GM18507 (cell line): ENCODE measurements at places on chromosomes 3 and 15.

DNA sequence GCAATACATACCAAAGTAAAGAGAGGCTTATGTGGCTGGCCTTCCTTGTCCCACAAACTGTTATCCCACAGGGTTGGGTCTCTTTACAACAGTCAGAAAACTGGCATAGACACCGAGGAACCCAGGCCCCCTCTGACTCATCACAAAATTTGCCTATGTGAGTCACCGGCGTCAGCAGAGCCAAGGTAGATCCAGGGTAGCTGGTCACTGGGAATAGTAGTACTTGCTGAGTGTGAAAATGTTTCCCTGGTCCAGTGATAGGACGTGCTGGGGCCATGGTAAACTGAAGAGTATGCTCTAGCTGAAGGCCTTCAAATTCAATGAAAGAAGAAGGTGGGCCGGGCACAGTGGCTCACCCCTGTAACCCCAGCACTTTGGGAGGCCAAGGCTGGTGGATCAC is 27.1 kb upstream of the SKIL start:
- no peak for DNase-seq

DNA sequence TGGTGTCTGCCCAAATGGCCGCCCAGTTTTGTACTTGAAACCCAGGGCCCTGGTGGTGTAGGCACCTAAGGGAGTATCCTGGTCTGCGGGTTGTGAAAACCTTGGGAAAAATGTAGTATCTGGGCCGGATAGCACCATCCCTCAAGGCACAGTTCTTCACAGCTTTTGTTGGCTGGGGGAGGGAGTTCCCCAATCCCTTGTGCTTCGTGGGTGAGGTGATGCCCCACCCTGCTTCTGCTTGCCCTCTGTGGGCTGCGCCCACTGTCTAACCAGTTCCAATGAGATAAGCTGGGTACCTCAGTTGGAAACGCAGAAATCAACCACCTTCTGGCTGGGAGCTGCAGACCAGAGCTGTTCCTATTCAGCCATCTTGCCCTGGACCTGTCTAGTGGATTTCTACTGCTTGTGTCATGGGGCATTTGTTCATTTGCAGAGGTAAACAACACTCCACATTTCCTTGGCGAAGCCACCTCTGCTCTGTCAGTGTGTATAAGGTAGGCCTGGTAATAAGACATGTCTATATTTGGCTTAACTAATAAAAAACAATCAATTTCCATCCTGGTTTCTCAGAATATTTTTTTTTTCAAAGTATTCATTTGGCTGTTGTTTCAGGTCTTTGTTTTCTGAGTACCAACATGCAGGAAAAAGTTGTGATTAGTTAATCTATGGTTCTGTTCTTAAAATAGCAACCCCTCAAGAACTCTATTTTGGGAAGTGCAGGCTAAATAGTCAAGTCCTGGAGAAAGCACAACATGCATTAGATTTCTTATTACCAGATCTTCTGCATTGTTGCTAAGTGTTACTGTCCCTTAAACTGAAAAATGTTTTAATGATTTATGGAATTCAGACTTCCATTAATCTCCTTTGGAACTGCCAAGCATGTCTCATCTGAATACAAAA is 304.3 kb downstream of the ZIC1 start:
- no peak for DNase-seq

- DNase-seq: no peak
These were observed 150.6 kb downstream of the DUT start for GRCh38 chr15:48481802-48482201.

- no peak for DNase-seq
These were observed 419 bp downstream of the FAM227B start for GRCh38 chr15:49620199-49620598.

GRCh38 chr3:65884071-65884470 is 154.6 kb downstream of the MAGI1 start:
- DNase-seq: no peak

DNA sequence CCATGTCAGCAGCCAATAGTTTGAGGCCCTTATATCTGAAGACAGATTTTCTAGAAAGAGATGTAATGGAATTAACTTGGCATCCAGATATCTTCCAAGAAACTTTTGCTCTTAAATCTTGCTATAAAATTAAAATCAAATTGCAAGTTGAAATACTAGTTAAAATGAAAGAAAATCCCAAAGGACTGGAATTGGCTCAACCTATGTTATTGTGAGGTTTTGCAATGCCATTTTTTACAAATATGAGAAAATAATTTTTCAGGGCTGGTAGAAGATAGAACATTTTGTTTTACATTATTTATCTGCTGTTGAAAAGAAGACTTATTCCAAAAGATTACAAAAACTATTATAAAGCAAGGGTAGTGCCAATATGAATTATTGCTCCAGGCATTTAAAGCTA is 92.2 kb upstream of the AGTR1 start:
- no peak for DNase-seq

DNA sequence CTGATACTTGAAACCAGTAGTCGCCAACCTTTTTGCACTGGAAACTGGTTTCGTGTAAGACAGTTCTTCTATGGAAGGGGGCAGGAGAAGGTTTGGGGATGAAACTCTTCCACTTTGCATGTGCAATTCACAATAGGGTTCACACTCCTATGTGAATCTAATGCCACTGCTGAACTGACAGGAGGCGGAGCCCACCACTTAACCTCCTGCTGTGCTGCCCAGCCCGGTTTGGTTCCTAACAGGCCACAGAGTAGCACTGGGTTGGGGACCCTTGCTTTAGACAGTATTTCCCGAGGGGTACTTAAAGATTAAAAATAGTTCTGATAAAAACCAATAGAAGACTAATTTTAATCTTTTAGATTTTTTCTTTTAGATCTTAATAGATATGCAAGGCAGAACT is 11.1 kb downstream of the TFG start:
- no peak for DNase-seq

GRCh38 chr3:67290438-67290837 is 292.3 kb downstream of the KBTBD8 start:
- DNase-seq: no peak

DNA sequence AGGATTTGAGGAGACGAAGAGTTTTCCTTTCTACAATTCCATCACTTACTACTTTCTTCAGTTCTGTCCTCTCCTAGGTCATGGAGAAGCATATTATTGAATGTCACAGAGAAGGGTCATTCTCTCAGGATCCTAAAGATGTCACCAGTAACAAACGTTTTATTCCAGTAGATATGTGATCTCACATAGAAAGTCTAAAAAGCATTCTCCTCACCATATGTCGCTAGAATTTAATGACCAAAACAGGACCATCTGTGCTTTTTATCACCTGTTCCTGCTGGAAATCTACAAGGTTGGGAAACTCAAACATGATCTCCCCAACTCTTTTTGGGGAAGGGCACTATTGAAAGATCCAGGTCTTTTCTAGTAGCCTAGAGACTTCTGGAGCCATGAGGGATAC is 24.0 kb upstream of the FRMD5 start:
- DNase-seq: no peak

GRCh38 chr15:38019066-38019465 is 84.6 kb downstream of the TMCO5A start:
- no peak for DNase-seq

- DNase-seq: no peak
These were observed 18.9 kb upstream of the COPG1 start for GRCh38 chr3:129230311-129231019.

DNA sequence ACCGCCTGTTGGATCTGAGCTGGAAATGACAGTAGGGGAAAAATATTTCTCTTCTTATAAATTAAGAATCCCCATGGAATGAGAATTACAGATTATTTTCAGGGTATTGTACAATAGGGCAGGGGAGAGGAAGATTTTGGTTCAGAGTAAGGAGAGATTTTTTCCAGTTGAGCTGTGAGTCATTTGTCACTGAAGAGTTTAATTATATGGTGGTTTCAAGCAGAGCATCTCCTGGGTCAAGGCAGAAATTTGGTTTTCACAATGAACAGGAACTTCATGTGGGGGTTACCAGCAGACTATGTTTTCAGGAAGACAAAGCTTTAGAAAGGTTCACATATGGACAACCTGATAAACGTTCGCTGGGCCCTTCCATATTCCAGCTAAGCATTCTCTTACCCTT is 182.8 kb upstream of the NR2E3 start:
- DNase-seq: no peak

GRCh38 chr3:129370248-129370964 is 58.0 kb downstream of the EFCAB12 start:
- no peak for DNase-seq

DNA sequence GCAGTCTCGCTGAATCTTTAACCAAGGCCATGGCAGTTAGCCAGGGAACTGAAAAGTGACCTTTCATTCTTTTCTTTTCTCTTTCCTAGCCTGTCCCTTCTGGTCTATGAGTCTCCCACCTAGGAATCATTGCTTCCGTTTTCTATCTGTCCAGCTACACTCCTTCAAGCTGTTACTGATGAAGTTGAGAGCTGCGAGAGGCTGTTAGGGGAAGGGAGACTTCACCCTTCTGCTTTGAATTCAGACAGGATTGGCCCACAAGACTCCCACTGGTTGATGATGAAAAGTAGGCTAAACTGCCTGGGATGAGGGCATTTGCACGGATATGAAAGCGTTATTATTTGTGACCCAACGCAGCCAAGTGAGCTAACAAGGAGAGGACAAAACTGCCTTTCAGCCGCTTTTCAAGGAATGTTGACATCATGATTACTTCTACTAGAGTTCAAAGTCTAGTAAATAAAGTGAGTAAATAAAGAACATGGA is 30.2 kb downstream of the EIF4E3 start:
- DNase-seq: no peak

DNA sequence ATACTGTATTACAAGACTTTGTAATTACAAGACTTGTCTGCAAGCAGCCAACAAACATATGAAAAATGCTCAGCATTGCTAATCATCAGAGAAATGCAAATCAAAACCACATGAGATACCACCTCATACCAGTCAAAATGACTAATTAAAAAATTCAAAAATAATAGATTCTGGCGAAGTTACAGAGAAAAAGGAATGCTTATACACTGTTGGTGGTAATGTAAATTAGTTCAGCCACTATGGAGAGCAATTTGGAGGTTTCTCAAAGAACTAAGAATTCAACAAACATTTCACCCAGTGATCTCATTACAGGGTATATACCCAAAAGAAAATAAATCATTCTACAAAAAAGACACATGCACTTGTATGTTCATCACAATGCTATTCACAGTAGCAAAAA is 617.5 kb upstream of the CCDC54 start:
- DNase-seq: no peak

DNA sequence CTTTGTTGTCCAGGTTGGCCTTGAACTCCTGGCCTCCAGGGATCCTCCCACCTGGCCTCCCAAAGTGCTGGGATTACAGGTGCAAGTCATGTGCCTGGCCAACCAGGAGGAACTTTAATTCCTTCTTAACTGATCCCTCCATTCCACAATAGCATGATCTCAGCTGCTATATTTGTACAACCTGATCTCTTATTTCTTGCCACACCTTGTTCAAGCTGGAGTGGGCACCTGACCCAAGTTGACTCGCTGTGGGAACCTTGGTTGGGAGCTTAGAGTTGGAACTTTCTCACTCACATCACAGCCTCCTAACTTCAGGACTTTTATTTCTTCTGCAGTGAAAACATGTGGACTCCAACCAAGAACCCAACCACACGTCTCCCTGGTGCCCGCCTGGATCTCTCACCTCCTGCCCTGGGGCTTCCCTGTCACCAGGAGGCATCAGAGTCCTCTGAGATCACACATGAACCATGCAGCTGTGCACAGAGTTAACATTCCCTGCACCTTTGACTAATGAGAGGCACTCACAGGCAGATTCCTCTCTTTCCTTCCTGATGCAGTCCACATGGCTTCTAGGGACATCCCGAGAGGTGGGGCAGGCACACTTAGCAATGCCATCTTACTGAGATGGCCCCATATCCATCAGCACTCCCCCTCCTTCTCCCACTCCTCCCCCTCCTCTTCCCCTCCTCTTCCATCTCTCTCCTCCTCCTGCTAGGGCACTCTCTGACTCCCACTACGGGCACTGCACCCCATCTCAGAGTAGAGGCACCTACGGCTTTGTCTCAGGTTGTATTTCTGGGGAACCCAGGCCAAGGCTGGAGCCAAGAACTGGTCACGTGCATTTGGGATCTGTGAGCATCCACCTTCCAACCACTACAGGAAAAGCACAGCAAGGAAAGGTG is 9.7 kb upstream of the CYFIP1 start:
- no peak for DNase-seq
